ENCODE measurements at places on chromosomes 1 and 21.
A peak's percentile ranks its signal among the peaks of the same experiment; 100 is the strongest.

- DNase-seq, result no peak
Measured at GRCh38 chr1:162997499-162998285, 71.5 kb upstream of the RGS4 start.

DNA sequence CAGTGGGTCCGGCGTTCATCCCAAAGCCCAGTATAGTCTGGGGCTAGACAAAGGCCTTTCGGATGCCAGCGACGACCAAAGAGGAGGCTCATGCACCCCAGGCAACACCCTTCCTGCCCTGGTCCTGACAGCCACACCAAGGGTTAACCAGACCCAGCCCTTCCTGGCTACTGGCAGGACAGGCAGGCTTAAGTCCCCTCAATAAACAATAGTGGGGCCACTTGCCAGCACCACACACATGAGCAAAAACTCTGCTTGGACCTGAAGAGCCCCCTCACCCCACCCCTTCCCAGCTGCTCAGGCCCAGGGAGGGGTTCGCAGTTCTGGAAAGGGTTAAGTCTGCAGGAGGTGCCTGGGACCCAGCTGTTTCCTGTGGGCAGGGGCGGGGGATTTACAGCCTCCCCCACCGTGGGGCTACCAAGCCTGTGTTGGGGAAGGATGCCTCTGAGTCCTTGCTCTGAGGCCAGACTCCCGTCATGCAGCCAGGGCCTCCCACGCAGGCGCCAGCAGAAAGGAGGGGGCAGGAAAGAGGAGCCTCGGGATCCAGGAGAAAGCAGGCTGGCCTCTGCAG lies 18.2 kb downstream of the PHLDA3 start:
- DNase-seq, result no peak

DNA sequence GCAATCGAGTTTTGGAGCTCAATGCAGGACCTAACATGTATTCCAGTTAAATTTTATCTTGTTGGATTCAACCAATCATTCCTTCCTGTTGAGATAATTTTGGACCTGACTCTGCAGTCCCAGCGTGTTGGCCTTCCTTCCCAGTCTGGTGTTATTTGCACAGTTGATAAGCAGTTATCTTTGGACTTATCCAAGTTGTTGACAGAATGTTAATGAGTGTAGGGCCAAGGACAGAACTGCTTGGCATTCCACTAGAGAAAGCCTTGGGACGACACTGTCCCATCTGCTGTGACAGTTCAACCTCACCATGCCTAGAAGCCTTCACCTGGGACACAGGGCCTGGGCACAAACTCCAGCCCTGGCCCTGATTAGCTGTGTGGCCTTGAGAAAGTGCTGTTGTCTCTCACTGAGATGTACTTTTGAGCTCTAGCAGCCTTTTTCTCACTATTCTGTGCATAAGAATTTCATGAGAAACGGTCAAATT lies 104.1 kb upstream of the SLC25A33 start:
- no peak for DNase-seq

GRCh38 chr1:162456323-162456722 lies 41.3 kb upstream of the UHMK1 start:
- no peak for DNase-seq

- DNase-seq, result no peak
Measured at GRCh38 chr1:147384804-147385203, 142.3 kb downstream of the CHD1L start.

GRCh38 chr1:115365738-115366137 lies 27.7 kb upstream of the NGF start:
- DNase-seq, result no peak

DNA sequence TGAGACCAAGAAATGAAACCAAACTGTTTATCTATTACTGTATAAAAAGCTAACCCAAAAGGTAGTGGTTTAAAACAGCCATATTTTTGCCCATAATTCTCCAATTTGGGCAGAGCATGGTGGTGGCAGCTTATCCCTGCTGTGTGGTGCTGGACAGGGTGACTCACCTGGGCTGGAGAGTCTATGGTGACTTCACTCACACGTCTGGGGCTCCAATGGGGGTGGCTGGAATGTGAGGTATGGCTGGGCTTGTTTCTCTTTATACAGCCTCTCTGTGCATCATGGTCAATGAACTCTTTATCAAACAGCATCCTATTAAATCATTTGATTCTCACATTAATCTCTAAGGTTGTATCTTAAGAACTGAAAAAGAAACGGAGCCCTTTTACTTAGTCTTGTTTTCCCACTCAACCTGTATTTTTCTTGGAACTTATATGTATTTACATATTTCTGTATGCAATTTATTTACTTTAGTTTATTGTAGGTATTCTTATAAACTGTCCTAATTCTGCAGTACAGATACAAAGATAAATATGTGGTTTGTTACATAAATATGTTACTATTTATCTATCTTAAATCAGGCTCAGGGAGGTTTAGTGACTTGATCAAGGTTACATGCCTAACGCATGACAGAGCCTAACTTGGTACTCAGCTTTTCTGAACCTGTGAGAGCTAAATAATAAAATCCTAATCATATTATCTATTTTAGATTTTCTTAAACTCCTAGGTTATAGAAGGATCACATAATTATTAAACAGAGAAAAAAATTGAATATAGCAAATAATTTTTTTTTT lies 37.5 kb upstream of the WLS start:
- no peak for DNase-seq

DNA sequence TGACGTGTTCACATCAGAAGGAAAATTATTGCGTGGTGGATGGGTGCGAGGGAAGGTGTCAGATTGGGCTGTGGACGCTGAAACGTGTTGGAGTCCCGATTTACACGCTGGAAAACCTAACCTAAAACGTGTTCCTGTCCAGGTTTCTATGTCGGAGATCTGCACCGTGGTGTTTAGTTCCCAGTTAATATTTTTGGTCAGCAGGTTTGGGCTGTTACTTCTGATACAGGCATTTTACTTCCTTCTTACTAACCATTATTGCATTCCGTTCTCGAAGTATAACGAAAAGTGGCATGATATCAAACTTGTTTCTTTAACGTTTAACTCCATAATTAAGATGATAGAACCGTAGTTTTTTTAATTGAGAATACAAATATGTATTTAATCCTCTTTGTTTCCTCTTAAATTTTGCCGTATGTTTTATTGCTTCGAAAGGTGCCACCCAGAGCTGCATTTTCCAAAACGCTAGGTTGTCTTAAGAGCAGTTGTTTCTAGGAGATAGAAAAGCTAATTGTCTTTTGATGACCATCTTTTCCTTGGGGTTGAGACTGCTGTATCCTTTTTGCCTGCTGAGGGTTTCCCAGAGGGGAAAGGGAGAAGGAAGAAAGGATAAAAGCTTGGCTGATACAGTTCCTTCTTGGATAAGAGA lies 1.3 kb downstream of the ADARB1 start:
- DNase-seq, result no peak

- no peak for DNase-seq
Measured at GRCh38 chr1:187415065-187415464, 586.3 kb downstream of the PLA2G4A start.

DNA sequence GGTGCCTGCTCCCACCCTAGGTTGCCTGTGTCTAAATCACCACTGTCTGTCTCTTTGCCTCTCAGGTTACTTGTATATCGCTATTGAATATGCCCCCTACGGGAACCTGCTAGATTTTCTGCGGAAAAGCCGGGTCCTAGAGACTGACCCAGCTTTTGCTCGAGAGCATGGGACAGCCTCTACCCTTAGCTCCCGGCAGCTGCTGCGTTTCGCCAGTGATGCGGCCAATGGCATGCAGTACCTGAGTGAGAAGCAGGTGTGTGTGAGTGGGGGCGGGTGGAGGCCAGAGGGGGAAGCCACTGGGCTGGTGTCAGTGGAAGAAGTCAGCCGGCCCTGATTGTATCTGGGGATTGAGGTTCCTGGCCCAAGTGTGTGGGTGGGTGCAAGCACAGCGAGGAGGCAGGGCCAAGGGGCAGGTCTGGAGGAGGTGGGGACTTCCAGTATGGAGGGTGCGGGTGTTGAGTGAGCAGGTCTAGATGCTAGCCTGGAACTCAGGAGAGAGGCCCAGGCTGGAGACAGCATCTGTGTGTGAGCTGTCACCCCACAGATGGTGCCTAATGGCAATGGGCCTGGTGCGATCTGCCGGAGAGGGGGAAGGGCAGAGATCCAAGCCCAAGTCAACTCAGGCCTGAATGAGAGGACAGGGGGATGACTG lies 17.2 kb downstream of the TIE1 start:
- DNase-seq, result no peak

- no peak for DNase-seq
Measured at GRCh38 chr21:42839271-42840231, 39.8 kb downstream of the WDR4 start.

GRCh38 chr1:193533853-193534252 lies 347.4 kb upstream of the B3GALT2 start:
- DNase-seq, result no peak

DNA sequence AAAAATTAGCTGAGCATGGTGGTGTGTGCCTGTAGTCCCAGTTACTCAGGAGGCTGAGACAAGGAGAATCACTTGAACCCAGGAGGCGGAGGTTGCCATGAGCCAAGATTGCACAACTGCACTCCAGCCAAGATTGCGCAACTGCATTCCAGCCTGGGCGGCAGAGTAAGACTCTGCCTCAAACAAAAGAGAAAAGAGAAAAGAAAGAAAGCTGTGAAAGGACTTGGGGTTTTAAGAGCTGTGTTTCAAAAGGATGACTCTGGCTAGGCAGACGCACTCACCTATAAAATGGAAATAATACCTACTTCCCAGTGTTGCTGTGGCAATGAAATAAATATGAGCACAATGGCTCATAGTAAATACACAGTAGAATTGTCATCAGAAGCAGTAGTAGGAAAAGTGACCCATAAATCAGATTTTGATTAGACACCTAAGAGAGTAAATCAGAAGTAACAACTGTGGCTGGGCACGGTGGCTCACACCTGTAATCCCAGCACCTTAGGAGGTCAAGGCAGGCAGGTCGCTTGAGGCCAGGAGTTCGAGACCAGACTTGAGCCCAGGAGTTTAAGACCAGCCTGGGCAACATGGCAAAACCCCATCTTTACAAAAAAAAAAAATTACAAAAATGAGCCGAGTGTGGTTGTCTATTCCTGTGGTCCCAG lies 45.9 kb upstream of the PUM1 start:
- DNase-seq, result no peak

GRCh38 chr1:39751595-39751994 lies 12.9 kb downstream of the PPIE start:
- no peak for DNase-seq

DNA sequence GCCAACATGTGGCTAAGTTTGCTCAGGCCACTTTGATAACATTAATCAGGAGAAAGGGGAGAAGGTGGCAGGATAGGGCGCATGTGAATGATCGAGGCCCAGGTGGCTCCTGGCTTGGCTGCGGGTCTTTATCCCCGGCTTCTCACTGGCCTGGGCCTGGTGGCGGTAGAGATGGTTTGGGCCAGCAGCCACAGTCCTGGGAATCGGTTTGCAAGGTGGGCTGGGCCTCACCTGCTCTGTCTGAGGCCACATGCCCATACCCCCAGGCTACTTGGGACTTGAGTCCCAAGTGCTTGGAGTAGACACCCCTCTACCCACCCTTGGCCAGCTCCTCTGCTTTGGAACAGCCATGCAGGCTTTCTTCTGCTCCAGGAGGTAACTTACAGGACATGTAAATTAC lies 49.7 kb upstream of the DISP3 start:
- no peak for DNase-seq

GRCh38 chr1:117594261-117594990 lies 11.4 kb upstream of the TENT5C start:
- no peak for DNase-seq

GRCh38 chr1:116918714-116919357 lies 9.1 kb downstream of the PTGFRN start:
- no peak for DNase-seq

- no peak for DNase-seq
Measured at GRCh38 chr21:38631206-38631605, 132.9 kb upstream of the ERG start.

GRCh38 chr1:183585038-183585437 lies 5.2 kb downstream of the NCF2 start:
- DNase-seq, result no peak

- DNase-seq, result no peak
Measured at GRCh38 chr1:31700468-31701090, 3.2 kb downstream of the COL16A1 start.

GRCh38 chr1:99748419-99748818 lies 18.0 kb downstream of the FRRS1 start:
- no peak for DNase-seq

DNA sequence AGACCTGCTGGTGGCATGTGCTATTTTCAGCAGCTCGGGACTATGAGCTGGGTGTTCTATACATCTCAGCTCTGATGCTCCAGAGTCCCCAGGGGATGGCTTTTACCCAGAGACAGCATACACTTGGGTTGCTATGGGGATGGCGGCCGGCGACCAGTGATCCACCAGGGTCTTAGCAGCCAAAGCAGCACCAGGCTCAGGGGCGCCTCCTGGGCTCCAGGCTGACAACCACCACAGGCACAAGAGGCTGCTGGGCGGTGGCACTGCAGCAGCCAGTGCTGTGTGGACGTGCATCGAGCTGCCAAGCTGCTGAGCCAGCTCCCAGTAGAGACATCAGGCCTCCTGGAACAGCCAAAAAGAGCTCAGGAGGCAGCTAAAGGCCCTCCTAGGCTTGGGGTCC lies 37.6 kb upstream of the CLSTN1 start:
- DNase-seq, result no peak

DNA sequence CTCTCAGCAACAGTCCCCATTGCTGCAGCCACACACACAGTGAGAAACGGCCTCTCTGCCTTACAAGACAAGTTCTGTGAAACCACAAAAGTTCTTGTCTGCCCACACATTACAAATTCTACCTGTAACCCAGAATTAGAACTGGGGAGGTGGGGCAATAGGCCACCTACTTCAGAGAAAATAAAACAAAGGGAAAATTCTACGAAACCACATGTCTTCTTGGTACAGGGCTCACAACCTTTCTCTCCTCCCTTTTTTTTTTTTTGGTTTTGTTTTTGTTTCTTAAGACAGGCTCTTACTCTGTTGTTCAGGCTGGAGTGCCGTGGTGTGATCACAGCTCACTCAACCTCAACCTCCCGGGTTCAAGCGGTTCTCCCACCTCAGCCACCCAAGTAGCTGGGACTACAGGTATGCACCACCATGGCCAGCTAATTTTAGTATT lies 30.2 kb downstream of the LPAR3 start:
- peak; percentile 8 for DNase-seq

DNA sequence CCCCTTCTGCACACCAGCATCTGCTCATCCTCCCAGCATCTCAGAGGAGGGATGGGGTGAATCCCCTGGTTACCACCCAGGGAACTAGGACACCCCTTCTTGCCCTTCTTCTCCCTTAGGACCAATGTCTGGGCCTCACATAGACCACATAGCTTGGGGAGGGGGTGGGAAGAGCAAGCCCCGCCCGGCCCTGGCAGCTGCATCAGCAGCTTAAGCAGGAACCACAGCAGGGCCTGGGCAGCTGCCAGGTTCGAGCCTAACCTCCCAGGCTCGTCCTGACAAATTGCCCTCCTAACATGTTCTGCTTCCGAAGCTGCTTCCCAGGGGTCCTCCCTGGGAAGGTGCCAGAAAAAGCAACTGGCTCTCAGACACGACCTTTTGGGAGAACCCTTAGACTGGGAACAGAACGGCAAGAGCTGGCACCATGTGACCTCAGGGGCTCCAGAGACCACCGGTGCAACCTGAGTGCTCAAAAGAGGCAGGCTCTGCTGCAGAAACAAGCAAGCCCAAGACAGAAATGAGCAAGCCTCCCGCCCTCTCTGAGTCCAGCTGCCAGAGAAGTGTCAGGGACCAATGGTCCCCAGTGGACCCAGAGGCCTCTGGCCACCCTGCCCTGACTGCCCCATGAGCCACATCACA lies 18.4 kb upstream of the CLSTN1 start:
- no peak for DNase-seq
